SIG-M5 (cell line): ENCODE measurements at places on chromosomes 6 and 20.

DNA sequence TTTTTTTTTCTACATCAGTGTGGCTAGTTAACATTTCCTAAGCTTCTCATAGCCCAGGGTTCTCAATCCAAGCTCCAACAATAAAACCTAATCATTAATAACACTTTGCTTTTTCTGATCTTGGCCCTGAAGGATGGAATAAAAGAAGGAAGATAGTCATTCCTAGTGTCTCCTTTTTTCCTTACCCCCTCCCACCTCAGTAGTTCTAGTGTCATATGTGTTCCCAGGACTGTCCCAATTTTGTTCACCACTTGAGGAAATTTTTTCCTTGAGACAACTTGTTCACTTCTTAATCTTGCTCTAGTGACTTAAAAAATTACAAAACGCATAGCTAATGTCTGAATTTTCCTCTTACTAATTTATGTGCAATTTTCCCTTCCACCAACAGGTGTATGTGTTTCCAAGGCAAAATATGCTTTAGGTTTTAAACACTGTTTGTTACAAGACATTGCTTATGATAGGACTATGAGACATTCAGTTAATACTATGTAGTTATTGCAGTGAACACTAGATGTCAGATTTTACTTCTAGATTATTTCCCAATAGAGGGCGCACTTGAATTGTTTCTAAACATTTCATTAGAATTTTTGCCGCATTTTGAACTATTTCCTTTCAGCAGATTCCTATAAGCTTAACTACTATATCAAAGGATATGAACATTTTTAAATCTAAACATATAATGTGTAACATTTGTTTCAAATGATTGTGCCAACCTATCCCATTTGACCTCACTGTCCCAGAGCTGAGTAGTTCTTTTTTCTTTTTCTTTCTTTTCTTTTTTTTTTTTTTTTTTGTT lies 18.5 kb upstream of the C6orf141 start:
- DNase-seq = no peak

- DNase-seq = no peak
Measured at GRCh38 chr6:108746836-108747575, 101.2 kb upstream of the ARMC2 start.

DNA sequence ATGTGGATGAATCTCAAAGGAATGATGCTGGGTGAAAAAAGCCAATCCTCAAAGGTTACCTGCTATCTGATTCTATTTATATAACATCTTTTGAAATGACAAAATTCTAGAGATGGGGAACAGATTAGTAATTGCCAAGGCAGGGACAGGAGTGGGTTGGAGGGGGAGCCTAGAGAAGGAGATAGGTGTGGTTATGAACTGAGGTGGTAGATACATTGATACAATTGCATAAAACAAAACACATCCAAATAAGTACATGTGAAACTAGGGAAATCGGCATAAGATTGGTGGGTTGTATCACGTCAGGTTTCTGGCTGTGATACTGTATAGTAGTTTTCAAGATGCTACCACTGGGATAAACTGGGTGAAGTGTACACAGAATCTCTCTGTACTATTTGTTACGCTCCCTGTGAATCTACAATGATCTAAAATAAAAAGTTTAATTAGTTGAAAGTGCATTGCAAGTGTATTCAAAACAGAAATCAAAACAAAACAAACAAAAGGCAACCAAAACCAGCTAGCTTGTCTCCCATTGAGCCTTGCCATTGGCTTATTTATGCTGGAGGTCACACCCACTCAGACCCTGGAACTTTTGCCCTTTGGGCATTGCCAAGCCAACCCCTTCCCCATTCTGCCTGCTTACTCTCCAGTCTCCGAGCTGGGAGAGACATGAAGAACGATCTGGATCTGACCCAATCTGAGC lies 27.8 kb downstream of the PPP1R16B start:
- no peak for DNase-seq

DNA sequence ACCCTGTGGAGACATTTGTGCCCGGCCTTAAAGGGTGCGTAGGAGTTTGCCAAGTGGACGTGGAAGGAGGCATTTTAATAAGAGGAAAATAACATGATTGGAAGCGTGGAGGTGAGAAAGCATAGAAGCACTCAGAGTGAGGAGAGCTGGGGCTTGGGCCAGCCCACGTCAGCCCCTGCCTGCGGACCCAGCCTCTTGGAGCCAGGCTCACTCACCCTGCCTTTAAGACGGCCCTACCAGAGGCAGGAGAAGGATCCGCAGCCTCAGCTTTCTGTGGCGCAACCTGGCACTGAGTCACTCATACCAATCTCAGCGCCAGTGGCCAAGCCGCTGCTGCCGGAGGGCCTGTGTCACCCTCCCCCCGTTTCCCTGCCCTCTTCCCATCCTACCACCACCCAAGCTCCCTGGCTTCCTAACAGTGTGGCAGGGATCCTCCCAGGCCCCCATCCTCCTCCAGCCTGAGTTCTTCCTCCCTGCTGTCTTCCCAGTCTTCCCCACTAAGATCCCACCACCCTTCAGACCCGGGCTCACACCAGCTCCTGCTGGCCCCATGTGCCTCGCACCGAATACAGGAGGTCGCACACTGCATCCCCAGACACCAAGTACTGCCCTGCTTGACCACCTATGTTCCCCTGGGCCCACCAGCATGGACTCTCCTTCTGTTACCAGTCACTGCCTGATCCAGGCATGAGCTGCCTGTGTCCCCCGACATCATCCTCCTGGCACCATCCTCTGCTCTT lies 285.2 kb downstream of the UST start:
- DNase-seq = no peak

- no peak for DNase-seq
Measured at GRCh38 chr6:150334790-150335783, 33.7 kb upstream of the IYD start.

DNA sequence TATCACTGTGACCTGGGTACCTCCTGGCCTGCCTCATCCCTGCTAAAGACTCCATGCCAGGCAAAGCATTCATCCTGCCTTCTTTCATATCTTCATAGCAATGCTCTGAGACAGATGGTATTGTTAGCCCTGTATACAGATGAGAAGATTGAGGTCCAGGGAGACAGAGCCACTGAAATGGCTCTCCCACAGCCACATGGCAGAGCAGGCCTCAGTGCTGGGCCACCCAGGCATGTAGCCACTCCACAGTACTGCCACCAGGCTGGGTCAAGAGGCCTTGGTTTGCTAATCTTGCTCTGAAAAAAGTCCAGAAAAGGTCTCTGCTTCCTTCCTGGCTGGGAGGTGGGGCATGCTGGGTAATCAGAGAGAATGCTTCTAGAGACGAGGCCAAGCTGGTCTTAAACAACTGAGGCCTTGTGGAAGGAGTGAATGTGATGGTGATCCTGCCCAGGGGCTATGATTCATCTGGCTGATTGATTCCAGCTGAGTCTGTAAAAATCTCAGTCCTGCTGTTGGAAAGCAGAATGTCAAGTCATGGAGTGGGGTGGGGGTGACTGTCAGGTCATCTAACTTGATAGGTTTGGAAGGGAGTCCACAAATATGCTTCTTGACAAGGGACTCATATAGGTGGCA lies 29.8 kb downstream of the HM13 start:
- DNase-seq = no peak

GRCh38 chr20:35018590-35019371 lies 63.1 kb downstream of the MYH7B start:
- no peak for DNase-seq

- no peak for DNase-seq
Measured at GRCh38 chr6:119043783-119044182, 34.7 kb downstream of the FAM184A start.

GRCh38 chr6:12232821-12233220 lies 57.3 kb upstream of the EDN1 start:
- DNase-seq = no peak

- DNase-seq = no peak
Measured at GRCh38 chr20:15138548-15139126, 801.2 kb upstream of the FLRT3 start.

DNA sequence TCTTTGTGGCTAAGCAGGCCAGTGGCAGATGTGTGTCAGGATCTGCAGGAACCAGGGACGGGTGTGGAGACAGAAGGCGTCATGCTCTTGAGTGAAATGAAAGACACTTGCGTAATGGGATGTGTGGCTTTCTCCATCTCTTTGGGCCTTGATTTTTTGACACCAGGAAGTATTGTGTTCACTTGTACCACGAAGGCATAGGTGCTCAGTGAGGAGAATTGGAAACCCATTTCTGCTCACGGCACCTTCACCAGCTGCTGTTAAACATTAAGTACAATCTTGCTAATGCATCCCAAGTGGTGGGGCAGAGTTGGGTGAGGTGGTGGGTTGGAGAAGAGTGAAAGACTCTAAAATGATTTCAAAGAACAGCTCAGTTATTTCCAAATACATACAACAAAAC lies 30.0 kb downstream of the GJA10 start:
- no peak for DNase-seq

DNA sequence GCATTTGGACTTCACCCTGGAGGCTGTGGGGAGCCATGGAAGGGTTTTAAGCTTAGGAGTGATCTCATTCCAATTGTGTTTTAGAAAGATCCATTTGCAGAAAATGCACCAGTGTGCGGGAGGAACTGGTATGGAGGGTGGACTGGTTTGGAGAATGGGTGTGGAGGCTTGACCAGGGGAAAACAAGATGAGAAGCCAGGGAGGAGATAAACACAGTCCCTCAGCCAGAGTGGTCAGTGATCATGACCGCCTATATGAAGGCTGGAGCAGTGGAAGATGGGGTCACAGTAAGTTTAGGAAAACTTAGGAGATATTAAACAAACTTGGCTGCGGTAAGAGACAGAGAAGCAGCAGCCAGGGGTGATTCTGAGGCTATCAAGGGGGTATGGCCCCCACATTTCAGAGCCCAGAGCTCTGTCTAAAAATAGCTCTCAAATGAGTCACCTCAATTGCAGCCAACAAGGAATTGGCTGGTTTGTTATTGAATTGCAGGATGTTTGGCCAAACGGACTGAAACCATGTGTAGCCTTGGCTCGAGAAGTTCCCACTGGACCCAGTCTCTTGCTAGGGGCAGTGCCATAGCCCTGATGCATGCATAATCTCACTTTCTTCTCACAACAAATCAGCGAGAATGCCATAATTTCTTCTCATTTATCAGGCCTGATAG lies 159.9 kb upstream of the TOP1 start:
- DNase-seq = no peak

DNA sequence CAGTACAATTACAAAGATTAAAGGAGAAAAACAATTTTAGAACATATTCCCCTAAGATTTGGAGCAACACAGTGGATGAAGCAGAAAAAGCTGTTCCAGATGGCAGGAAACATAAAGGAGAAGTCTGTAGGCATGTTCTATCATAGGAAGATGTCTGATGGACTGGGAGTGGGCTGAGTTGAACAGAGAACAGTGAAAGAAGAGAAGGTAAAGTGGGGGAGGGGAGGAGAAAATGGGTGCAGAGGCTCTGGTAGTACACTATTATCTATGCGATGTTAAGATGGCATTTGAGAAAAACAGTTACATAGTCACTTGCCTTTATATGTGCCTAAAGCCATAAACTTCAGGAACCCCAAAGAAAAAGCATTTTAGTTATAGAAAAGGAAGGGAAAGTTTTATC lies 4.2 kb upstream of the PHIP start:
- no peak for DNase-seq

DNA sequence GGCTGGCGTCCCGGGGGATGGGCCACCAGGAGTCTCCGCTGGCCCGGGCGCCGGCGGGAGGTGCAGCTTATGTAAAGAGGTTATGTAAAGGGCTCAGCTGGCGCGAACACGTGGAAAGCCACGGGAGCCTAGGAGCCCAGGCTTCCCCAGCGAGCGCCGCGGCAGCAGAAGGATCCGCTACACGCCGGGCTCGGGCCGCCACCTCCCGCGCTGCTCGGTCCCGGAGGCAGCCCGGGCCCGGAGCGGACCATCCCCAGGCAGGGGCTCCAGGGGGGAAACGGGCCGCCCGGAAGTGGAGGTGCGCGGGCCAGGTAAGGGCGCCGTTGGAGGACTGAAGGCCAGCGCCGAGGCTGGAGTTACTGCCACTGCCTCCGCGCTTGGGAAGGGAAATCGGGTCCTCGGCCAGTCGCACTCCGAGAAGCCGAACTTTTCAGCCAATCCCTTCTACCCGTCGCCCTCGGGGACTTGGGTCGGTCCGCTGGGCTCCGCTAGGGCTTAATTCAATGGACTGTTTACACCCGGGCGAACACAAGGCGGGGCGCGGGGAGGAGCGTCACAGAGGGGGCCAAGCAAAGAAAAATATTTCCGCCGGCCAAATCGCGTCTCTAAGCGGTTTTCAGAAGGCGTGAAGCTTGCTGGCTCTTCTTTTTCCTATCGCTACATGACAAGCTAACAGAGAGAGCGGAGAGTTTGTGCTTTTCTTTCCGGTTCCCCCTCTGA lies 398 bp downstream of the STK35 start:
- peak; percentile 36 for DNase-seq

GRCh38 chr20:58344741-58345140 lies 35.2 kb downstream of the RAB22A start:
- DNase-seq = no peak
